ENCODE measurements at places on chromosomes 16 and 17.
A peak's percentile ranks its signal among the peaks of the same experiment; 100 is the strongest.

DNA sequence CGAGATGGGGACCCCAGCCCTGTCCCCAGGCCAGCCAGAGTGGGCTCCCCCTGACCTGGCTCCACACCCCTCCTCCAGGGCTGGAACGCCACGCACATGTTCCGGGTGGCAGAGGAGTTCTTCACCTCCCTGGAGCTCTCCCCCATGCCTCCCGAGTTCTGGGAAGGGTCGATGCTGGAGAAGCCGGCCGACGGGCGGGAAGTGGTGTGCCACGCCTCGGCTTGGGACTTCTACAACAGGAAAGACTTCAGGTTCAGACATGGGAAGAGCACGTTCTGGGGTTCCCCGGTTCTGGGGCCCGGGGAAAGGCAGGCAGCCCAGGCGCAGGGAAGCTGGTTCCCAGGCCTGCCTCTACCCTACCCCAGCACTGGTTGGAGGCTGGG, 4.6 kb downstream of the ACE start:
- no peak for DNase-seq

DNA sequence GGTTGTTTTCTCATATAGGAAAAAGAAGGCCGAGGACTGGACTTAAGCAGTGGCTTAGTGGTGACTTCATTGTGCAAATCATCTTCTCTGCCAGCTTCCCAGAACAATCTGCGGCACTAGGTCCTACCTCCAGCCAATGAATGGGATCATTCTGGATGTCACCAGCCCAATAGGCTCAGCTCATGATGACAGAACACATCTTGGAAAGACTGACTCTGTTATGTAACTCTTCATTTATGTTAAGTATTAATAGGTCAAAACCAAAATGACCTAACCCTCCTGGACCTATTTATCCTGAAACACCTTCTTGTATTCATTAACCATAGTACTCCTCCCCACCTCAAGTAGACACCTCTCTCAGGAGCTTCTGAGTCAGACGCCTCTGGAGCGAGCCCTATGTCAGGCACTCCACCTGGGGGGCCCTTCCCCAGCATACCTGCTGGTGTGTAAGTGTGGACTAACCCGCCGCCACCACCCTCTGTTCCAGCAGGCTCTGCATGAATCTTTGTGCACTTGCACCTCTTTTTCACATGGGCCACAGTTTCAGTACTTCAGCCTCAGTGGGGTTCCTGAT, 7.2 kb downstream of the ARL2BP start:
- DNase-seq = no peak

- DNase-seq = no peak
Measured at GRCh38 chr16:28901862-28902261, 23.2 kb downstream of the RABEP2 start.

GRCh38 chr17:12545877-12546513, 119.7 kb upstream of the MYOCD start:
- DNase-seq = peak; percentile 48

DNA sequence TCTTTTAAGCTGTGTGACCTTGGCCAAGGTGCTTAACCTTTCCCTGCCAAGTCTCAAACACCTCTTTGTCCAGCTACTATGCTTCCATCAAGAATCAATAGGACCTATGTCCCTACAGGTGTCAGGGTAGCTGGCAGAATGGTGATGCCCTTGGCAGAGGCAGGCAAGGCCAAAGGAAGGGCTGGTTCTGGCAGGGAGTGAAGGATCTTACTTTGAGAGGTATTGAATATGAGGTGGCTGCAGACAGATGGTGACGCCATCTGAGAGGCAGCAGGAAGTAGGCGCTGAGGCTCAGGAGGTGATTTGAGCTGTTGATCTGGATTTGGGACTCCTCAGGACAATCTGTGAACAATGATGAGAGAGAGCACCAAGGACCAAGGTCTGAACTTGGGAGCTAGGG, 12.5 kb downstream of the ABCC3 start:
- DNase-seq = no peak

- DNase-seq = no peak
Measured at GRCh38 chr16:6571044-6571443, 761.6 kb upstream of the RBFOX1 start.

DNA sequence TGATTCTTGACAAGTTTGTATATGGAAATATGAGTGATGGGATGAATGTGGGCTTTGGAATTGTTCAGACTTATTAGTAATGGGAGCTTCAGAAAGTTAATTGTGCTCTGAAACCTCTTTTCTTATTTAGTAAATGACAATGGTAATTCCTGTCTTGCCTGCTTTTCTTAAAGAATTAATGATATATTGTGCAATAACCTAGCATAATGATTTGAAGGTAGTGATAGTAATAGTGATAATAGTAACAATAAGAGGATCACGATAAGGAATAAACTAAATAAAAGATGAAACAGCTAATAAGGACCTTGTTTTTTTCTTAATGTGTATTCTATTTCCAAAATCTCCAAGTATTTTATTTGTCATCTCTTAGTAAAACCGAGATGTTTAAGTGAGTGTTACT, 245.0 kb upstream of the CPHXL start:
- DNase-seq = no peak

DNA sequence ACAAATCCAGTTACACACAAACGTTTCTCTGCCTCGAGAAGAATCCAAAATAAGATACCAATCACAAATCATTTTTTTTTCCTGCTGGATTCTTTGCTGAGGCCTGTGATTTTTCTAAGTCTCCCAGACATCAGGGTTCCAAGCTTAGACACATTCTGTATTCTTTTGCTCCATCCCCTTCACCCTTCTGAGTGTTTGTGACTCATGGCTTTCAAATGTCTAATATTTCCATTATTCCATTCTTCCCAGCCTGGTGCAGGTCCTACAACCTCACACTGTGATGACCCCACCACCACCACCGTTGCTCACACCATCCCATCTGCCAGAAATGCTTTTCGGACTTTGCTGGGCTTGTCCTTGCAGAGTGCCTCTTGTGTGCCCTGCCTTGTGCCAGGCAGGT, 480.1 kb downstream of the SOX9 start:
- DNase-seq = no peak

DNA sequence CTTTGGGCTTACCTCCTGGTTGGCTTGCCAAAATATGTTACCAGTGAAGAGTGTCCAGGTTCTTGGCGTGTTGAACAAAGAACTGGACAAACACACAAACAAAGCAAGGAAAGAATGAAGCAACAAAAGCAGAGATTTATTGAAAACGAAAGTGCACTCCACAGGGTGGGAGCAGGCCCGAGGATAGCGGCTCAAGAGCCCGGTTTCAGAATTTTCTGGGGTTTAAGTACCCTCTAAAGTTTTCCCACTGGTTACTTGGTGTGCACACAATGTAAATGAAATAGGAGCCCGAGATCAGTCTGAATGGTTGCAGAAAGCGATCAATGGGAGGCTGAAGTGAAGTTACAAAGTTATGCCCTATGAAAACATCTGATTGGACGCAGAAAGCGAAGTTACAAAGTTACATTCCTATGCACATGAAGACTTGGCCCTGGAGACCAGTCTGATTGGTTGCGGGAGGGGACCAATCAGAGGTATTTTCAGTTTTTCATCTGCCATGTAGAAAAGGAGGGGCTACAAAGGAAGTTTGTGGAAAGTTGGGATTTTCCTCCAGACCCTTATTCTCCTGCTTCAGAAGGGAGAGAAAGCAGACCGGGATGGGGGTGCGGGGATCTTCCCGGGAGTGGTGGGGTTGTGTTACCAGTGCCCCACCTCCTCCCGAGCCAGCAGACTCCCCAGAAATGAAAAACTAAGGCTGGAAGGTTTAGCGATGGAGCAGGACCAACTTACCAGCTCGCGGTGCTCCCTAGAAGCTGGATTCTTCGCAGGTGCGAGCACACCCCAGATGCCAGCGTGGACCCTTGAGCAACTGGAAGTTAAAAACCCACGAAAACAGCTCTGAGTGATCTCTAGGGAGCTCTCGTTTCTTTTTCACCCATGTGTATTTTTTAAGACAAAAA, at the start of gene SLFN12:
Gene SLFN12 (minus strand): TSS at position 325 of the 899 bp plus-strand sequence. CDS start 9,472 bp downstream, outside the sequence.
- peak; percentile 92 for DNase-seq

GRCh38 chr16:5891296-5891695, 793.7 kb upstream of the EEF2KMT start:
- no peak for DNase-seq

- peak; percentile 53 for DNase-seq
Measured at GRCh38 chr17:50265690-50266315, 8.5 kb upstream of the TMEM92 start.

DNA sequence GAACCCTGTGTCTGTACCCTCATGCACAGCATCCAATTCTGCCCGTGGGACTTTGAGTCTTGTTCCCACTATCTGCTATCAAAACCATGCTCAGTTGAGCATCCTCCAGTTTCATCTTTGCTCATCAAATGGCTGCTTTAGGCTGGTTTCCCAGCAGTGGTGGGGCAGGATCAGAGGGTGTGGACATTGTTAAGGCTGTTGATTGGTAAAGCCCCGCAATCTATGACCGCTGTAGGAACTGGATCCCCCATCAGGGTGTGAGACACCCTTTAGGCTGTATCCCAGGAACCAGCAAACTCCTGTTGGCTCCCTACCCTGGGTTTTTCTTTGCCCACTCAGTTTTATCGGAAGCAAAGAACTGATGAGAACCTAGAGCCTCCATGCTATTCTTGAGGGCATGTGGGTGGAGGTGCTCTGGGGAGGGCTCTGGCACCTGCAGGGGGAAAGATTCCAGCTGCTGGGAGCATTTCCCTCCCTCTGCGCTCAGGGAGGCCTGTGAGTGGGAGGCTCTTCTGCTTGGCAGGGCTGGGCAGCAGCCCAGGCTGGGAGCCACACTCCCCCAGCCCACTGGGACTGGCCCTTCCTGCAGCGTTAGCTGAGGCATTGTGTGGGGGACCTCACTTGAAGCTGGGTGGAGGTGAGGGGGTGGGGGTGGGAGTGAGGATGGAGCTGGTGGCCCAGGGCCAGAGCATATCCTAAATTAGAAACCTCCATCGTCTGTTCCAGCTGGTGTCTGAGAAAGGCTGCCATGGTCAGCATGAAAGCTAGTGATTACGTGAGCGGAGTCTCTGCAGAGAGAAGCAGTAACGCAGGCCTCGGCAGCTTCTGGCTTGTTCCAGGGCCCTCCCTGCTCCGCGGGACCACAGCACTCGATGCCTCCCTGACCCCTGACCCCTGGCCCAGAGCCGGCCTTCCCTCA, 160.6 kb downstream of the IRF8 start:
- no peak for DNase-seq

- no peak for DNase-seq
Measured at GRCh38 chr17:49120166-49120565, 12.4 kb upstream of the B4GALNT2 start.

- DNase-seq = no peak
Measured at GRCh38 chr16:58500430-58501241, 693 bp downstream of the NDRG4 start.

GRCh38 chr17:21177401-21177800, 36.6 kb downstream of the TMEM11 start:
- no peak for DNase-seq

DNA sequence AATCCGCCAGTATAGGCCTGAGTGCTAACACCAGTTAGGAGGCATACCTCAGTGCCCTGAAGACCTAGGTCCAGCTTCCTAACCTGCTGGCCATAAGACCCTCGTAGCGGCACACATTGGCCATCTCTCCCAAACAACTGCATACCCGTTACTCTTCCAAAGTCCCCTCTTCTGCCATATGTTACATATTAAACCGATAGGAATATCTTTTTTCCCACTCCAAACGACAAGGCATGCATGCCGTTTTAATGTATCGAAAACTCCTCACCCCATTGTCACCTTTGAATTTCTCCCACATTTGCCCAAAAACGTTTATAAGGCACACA, 721 bp upstream of the AXIN2 start:
- no peak for DNase-seq

DNA sequence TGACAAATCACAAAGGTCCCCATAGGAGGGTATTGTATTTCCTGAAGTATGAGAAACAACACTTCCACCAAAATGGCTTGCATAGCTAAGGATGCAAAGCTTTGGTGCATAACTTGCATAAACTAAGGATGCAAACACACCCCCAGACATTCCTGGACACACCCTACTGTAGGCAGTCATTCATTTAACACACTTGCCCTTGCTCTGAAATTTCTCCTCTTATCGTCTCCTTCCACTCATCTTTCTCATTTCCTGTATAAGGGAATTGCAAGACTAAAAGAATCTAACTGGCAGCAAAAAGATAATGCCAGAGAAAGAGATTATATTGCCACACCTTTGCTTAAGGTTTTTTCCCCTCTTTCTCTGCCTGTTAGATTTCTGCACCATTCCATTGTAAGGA, 28.3 kb downstream of the CHD9 start:
- DNase-seq = no peak

GRCh38 chr16:82625066-82625968, 1.5 kb upstream of the CDH13 start:
- DNase-seq = no peak

DNA sequence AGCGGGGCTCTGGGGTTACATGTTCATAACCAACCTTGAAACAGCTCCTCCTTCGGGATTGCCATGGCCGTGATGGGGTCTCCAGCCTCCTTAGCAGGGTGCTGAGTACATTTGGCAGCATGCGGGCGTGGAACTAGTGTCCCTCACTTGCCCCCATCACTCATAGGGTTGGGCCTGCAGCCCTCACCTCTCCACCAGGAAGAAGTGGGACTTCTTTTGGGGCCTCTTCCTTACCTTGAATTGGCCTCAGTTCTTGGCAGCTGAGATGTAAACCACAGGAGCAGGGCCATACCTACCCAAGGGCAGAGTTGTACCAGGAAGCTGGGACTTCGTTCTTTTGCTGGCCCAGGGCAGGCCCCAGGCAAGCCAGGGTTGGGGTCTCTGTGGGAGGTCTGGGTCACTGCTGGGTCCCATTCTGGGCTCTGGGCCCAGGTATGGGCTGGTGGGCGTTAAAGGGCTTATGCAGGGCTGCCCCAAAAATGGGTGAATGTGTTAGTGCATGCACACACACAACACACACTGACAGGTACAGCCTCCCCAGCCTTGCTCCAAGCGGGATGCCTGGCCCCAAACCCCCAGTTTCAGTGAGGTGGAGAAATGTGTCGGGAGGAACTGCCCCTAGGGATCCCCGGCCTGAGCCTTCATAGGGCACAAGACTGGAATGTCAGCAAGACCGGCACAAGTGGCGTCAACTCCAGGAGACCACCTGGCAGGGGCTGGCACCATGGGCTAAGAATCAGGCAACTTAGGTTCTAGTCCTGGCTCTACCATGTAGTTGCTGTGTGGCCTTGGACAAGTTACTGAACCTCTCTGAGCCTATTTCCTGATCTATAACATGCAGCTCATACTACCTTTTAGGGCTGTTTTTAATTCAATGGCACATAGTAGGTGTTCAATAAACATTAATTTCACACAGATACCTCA, 3.9 kb upstream of the KRT15 start:
- no peak for DNase-seq

Data from H4 (cell line).